ENCODE measurements at places on chromosomes 2 and 18.
A peak's percentile ranks its signal among the peaks of the same experiment; 100 is the strongest.

DNA sequence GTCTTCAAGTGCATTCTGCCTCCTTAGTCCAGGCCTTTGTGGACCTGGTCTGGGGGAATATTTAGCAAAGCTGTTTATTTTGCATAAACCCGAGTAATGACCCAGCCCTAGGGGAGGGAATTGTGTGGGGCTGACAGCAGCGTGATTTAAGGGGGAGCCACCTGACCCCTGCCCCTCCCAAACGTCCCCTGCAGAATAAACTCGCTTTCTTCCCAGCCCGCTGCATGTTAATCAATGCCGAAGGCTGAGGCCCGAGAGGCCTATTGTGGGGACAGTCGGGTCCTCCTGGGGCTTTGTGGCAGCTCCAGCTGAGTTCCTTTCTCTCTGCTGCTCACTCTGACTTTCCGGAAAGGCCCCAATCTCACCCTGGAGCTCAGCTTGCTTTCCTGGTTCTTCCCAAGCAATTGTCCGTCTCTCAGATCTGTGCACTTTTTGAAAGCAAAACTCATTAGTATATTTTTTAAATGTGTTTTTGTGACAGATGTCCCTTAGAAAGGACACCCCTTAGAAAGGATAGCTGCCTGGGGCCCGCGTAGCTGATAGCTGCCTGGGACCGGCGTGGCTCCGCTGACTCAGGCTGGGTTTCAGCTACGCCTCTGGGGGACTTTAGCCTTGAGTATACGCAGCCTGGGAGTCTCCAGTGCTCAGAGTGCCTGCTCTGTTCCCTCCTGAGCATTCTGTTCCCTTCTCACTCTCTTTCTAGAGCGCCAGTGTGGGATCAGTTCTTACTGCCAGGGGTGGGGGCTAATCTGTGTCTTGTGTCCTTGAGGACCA lies 158.3 kb downstream of the GLI2 start:
- no peak for DNase-seq

DNA sequence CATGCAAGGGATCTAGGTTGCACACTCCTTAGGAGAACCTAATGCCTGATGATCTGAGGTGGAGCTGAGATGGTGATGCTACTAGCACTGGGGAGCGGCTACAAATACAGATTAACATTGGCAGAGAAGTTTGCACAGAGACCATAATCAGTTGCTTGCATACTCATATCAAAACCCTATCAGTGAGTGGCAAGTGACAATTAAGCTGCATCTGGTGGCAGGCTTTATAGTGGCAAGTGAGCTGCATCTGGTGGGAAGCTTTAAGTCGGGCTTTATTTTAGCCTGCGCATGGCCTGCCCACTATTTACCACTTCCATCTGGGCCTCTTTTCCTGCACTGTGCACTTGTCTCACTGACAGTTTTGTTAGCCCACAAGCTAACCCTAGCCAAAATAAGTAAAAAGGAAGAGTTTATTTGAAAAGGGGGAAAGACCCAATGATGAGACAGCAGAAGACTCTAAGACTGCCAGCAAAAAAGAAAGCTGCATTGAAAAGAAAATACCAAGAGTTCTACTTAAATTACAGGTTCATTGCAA lies 140.9 kb upstream of the B3GNT2 start:
- DNase-seq, result no peak

- no peak for DNase-seq
These were observed 309.7 kb downstream of the IRS1 start for GRCh38 chr2:226489775-226490541.

DNA sequence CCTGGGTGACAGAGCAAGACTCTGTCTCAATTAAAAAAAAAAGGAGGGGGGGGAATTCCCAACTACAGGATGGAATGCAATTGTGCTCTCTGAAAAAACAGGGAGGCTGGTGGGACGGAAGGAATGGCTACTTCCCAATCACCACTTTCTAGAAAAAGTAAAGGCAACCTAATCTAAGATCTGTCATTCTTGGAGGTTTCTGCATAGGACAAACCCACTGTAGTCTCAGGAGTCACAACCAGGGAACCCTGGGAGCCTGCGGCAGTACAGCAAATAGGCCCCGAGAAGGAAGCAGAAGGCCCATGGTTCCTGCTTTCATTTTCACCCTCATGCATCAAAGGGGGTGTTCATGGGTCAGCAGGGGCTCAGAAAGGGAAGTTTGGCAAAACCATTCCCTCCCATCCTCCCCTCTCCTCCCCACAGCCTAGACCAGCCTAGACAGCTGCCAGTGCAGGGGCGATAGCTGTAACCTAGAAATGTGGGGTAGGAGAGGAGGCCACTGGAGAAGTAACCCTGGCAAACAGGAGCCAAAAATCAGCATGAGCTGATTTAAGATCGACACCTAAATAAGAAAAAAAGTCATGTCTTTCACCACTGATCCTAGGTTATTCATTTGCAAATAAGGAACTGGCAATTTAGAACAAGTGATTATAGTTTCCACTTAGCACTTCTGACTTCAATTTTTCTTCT lies 48.0 kb downstream of the TRABD2A start:
- no peak for DNase-seq

GRCh38 chr2:102025583-102026267 lies 34.0 kb downstream of the IL1R2 start:
- no peak for DNase-seq

GRCh38 chr2:18441583-18441982 lies 118.9 kb downstream of the RDH14 start:
- no peak for DNase-seq

GRCh38 chr2:188291617-188292347 lies at the start of gene GULP1:
GULP1 (plus strand) TSS chr2:188291874; CDS start chr2:188477703, 185,829 bp downstream.
- no peak for DNase-seq

- DNase-seq, result no peak
These were observed 31.3 kb downstream of the ACKR3 start for GRCh38 chr2:236600892-236601291.

DNA sequence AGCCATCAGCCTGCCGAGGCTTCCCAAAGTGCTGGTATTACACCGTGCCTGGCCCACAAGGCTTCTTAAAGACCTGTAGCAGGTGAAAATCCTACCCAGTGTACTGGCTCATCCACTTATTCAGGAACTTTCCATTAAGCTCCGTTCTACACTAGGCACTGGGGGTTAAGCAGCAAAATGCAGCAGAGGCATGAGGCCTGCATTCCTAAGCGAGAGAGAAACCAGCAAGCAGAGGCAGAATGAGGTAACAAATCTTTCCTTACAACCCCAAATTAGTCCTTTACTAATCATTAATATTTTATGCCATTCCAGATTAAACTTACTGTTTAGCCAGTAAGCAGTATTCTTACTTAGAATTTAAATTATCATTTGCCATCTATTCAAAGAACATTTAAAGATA lies 32.8 kb downstream of the UXS1 start:
- DNase-seq, result no peak

GRCh38 chr2:2234398-2235195 lies 96.5 kb downstream of the MYT1L start:
- DNase-seq, result no peak

- DNase-seq, result no peak
These were observed 20.7 kb upstream of the NT5C1B start for GRCh38 chr2:18610090-18610489.

DNA sequence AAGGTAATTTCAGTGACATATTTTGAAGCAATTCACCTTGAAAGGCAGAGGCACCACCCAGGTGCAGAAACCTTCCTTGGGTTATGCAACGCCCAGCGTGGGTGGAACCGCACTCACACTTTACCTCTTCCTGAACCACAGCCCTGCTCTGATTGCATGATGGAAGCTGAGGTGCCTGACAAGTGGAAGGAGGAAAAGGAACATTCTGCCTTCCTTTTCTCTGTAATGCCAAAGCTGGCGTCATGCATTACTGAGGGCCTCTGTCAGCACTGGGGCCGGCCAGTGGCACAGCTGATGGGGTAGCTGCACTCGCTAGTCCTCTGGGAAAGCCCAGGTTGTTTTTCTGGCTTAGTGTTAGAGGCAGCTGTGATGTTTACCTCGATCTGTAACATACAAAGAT lies 266.5 kb downstream of the NEDD4L start:
- no peak for DNase-seq

GRCh38 chr2:15984368-15985255 lies 44.3 kb downstream of the MYCN start:
- DNase-seq, result no peak

DNA sequence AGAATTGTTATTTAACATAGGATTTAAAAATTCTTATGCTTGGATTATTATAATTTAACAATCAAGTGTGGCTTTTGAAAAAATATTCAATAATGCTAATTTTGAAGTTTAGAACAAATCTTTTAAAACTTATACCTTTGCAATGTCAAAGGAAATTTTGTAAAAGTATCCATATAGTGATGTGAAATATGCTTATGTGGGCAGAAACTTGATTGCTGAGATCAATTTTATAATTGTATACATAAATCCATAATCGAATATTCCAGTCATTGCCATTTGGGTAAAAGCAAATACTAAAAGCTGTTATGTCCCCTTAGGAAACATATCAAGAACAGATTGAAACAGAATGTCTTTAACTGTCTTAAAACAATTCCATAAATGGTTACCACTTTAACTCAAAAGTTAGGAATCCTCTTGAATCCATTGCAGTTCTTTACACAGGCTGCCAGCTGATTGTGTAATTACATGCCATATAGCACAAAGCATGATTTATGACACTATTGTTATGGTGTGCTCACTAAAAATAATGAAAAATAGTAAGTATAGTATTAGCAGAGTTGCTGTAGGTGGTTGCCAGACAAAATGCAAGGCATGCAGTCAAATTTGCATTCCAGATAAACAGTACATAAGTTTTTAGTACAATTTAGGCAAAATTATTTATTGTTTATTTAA lies 24.2 kb downstream of the PLCL1 start:
- no peak for DNase-seq

DNA sequence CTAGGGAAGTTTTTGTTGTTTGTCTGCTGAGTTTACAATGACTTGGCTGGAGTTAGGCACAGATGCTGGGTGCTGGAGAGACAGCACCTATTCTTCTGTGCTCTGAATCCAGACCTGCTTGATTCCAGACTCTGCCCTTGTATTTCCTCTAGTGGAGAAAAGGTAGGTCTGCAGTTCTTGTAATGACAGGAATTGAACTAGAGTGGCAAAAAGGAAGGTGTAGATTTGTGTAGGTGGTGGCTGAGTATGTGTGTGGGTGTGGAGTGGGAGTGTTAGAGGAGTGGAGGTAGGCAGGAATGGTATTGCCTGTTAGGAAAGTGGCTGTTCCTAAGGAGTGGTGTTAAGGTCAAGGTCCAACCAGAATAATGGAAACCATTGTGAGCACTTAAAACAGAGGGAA lies 71.9 kb upstream of the LYPD6 start:
- no peak for DNase-seq

GRCh38 chr18:13191779-13192178 lies 26.8 kb upstream of the LDLRAD4 start:
- no peak for DNase-seq

DNA sequence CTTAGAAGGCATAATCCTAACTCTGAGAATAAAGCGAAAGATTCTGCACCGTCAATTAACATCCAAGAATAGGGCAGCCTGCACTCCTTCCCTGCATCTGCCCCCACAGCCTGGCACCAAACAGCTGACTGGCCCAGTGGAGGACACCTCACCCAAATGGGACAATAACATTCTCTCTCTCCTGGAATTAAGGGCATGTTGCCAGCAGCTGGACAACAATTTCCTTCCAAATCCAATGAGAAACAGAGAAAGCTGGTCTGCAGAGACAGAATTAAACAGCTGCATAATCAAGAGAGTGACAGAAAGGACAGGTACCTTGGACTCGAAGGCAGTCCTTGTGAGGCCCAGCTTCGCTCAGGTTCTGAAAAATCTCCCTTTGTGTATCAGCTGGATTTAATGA lies 15.0 kb downstream of the COX7A2L start:
- DNase-seq, result no peak

DNA sequence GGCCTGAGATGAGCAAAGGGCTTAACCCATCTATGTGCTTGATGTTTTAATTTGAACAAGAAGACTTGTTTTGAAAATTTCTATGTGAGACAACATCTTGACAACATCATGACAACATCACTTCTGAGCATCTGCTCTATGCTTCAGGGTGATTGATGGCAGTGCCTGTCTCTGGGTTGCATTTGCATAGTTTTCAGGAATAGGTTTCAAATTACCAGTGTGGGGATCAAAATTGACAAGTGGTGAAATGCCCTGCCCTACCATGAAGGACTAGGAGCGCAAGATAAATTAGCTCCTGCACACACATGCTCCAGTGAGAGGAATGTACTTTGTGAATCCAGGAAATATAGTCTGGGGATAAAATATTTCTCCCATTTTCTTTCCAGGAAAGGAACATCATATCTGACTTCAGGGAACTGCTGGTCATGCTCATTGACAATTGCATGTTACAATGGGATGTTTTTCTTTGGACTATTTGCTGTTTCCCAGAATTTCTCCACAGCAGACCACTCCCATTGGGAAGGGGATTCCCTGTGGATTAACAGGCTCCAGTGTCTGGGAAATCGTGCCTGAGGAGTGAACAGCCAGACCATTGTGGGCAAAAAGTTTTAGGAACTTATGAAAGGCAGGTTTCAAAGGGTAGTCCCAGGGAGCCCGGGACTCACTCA lies 45.3 kb upstream of the IL1R2 start:
- no peak for DNase-seq

- peak; percentile 7 for DNase-seq
These were observed 3.3 kb downstream of the PDCD1 start for GRCh38 chr2:241855245-241855887.

GRCh38 chr2:175187378-175187777 lies 5.9 kb upstream of the ATP5MC3 start:
- no peak for DNase-seq

DNA sequence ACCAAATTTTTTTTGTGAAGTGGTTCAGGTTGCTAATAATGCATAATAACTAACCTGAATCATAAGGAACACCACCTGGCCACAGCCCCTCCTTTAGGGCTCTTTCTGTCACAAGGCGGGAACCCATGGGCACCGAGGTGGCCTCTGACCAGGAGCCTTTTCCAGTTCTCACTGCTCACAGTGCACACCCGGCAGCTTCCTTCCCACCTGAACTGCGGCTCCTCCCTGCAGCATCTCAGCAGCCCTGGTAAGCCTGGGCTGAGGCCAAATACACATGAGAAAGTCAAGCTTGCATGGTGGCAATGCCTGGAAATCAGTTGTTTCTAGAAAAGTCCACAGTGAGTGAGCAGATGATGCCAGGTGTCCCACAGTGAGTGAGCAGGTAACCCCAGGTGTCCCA lies 77.6 kb upstream of the SNTG2 start:
- DNase-seq, result no peak

DNA sequence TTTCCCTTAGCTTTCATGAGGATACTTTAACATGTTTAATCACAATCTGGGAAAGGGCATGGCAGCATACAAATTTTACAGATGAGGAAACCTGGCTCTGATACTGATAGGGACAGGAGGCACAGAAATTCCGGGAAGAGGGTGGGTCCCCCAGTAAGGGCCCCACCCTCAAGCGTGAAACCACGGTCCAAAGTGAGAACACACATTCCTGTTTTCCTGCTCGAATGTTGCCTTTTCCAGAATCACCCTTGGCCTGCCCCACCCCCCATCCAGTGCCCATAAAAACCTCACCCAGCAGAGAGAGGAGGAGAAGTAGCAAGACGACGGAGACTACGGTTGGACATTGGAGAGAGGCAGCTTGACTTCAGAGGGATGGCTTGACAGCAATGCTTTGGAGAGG lies 98.2 kb downstream of the HIBCH start:
- DNase-seq, result no peak
